ENCODE measurements at places on chromosomes 1 and 21.

- DNase-seq = peak; percentile 34
These were observed 75.0 kb downstream of the CD46 start for GRCh38 chr1:207826557-207827487.

GRCh38 chr1:66704177-66704875, 47.9 kb upstream of the DYNLT5 start:
- DNase-seq = no peak

DNA sequence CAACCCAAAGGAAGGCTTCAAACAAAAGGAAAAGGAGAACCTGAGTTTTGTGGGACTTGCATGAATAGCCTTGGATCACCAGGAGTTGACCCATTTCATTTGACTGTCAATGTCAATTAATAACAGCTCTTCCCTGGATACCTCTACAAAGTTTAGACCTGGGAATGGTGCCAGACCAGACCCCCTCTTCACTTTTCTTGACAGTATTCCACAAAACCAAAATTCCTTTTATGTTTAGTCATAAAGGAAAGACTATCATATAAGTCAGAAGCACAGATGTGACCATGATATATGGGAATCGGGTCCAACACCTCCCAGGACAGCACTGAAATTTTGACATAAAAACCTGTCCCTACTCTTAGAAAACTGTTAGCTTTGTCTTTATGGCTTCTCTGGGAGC, 191.8 kb downstream of the LYPLAL1 start:
- DNase-seq = no peak

GRCh38 chr1:8863794-8864233, 14.7 kb downstream of the ENO1 start:
- no peak for DNase-seq

DNA sequence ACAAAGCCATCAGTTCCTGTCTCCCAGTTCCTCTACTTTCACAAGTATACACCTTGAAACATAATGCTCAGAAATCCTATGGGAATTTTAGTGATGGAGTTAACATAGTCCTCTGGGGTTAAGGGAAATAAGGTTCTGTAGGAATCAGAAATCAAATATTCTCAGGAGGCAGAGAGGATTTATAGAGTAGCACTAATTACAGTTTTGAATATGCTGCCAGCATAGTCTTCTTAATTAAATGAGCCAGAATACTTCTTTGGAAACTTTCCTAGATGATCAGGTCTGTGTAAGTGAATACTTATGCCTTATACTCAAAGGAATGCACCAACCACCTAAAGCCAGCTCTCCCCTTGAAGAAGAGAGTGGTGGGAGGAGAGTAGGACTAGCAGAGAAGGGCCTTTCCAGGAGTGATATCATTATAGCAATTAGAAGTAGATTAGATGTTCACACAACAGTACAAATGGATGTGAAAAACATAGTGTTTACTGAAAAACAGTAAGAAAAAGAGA, 31.4 kb upstream of the DIRAS3 start:
- DNase-seq = no peak

DNA sequence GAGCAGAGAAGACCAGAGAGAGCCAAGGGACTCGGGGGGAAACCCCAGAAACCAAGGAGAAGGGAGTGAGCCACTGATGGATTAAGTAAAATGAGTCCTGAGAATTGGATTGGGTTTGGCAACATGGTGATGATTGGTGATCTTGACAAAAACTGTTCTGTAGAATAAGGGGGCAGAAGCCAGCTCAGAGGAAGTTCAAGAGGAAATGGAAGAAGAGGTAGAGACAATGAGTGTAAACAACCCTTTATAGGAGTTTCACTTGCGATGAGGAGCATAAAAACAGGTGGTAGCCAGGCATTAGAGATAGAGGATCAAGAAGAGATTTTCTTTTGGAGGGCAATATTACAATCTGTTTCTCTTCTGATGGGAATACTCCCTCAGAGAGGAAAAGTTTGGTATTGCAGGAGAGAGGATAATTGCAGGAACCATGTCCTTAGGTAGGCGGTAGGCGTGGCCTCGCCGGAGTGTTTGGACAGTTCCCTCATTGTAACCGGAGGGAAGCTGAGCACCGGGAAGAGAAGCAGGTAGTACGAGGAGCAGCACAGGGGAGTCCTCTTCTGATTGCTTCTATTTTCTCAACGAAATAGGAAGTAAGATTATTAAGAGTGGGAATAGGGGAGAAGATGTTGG, 68.4 kb upstream of the TENT5C start:
- DNase-seq = no peak

DNA sequence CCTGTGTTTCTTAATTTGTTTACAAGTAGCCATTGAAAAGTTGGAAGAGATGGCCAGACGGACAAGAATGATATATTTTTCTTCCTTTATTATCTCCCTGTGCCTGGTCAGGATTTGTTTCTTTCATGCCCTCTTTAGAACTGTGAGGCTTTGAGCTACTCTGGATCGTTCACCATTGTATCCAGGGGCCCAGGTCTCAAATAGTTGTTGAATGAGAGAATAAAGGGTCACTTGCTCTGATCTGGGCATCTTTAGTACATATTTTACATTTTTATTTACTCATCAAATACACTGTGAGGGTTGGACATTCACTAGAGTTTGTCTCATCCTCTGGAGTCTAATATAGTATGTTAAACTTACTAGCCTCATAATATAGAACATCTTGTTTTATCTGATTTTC, 48.7 kb downstream of the IVNS1ABP start:
- DNase-seq = no peak

GRCh38 chr1:112542206-112542973, 33.6 kb downstream of the WNT2B start:
- no peak for DNase-seq

DNA sequence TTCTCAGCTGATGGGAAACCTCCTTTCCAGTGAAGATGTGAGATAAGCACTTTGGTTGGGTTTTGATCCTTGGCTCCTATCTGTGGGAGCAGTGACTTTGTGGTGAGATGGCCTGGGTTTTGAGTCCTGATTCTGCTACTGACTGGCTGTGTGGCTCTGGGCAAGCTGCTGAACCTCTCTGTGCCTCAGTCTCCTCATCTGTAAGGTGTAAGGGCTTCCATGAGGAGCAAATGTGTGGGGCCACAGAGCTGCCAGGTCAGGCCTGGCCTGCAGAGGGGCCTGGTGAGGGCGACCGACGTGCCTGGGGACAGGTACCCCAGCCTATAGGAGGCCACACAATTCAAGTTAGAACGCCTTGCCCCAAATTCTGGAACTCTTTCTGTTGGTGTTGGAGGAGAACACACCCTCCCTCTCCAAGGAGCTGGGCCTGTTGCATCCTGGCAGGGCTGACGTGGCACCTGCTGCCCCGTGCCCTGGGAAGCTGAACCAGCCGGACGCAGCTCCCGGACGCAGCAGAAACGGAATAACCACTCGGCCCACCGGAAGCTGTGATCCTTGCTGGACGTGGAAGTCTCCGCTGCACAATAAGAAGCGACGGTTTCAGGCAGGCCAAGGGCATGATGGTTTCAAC, 62.7 kb downstream of the AGPAT3 start:
- DNase-seq = no peak

DNA sequence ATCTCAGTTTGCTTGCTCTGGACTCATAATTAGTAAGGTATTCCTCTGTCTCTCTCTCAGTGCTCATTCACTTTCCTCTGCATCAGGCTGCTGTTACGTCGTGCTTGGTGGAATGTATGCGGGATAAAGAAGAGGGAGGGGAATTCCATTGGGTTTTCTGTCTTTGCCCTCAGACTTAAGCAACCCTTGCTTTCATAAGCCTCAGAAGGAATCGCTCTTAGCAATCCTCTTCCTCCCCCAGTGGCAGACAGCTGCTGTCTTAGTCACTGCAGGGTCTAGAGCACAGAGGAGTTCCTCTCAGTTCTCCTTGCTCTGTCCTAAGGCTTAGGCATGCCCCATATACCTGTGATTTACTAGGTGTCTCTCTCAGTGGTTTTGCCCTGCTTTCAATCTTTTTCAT, 19.1 kb upstream of the NTMT2 start:
- DNase-seq = no peak

GRCh38 chr1:24308365-24309015, 10.7 kb upstream of the GRHL3 start:
- no peak for DNase-seq

GRCh38 chr1:145942871-145943270, 14.9 kb downstream of the LIX1L start:
- no peak for DNase-seq

GRCh38 chr1:203083463-203083921, 2.3 kb downstream of the MYOG start:
- no peak for DNase-seq

GRCh38 chr21:15801352-15801863, 71.6 kb downstream of the USP25 start:
- DNase-seq = no peak

All from erythroblast (primary cell).